ENCODE measurements at places on chromosomes 6 and 20.

DNA sequence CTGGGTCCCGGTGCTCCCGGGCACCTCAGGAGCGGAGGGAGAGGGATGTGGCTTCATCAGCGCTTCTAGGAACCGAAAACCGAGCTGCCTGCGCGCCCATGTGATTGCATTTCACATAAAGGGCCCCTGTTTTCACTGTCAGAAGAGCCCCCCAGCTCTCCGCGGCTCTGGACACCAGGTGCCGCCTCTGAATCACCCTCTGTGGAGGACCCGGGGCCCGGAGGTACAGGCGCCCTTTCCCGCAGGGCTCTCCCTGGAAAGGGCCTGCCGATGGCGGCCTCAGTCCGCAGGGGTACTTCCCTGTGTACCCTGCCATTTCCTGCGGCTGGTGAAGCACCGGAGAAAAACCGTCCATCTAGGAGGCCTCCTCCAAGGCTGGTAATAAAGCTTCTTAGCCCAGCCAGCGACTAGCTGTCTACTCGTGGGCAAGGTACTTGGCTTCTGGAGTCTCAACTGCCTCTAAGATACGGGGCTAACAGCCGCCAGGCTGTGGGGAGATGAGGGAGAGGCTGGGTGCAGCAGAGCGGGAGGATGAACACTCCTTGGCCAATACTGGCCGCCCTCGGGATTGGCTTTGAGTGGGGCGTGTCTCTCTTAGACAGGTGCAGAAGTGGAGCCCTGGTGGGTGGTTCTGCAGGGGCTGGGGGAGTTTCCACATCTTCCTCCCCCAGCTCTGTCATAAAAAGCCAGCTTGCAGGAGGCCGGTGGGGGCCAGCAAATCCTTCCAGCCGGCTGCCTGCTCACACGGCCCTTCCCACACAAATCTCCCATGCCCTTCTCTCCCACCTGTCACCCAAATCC, 1.6 kb downstream of the PPP1R16B start:
- DNase-seq: peak; percentile 49

DNA sequence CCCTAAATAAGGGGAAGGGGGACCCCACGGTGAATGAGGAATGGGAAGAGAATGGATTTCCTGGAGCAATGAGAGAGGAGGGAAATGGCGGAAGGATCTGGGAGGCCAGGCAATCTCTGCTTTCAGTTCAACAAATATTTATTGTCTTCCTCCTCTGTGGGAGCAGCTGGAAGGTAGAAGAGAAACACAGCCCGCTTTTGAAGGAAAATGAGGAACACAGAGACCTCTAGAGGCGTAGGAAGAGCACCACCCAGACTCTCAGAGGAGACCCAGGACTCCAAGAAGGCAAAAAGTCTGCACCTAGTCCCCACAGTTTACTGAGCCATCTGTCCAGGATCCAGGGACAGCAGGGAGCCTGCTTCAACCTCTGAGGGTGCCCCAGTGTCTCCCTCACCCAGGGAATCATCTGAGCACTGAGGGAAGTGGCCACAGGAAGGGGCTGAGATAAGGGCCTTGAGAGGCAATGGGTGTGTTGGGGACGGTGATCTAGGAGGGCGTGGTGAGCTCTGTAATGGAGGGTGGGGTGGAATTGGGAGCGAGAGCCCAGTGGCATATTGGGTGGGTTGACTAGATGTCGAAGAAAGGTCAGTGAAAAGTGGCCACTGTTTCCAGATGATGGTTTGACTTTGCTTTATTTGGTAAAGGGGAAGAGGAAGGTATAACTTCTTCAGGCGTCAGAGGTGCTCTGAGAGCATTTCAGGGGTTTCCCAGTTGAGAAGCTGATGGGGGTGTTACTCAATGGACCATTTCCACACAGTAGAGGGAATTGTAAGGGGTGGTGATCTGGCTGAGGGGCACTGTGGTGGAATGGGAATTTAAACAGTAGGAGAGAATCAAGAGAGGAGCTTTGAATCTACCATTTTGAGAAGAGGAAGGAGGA, 610 bp downstream of the PSORS1C1 start:
- no peak for DNase-seq

DNA sequence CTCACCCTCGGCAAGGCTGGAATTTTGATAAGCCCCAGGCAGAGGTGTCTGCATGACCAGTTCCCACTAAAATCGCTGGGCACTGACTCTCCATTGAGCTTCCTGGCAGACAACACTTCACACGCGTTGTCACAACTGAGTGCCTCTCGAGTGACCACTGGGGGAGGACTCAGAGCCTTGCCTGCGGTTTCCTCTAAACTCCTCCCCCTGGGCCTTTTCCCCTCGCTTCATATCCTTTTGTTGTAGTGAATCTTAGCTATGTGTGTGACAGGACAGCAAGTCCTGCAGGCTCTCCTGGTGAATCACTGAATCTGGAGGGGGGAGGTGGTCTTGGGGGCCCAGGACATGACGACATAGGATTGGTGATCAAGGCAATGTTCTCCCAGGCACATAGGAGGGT, 670.8 kb downstream of the PRKN start:
- no peak for DNase-seq

- no peak for DNase-seq
Measured at GRCh38 chr20:60060593-60060992, 102.4 kb downstream of the CDH26 start.

- no peak for DNase-seq
Measured at GRCh38 chr6:75150685-75151412, 55.0 kb downstream of the COL12A1 start.

DNA sequence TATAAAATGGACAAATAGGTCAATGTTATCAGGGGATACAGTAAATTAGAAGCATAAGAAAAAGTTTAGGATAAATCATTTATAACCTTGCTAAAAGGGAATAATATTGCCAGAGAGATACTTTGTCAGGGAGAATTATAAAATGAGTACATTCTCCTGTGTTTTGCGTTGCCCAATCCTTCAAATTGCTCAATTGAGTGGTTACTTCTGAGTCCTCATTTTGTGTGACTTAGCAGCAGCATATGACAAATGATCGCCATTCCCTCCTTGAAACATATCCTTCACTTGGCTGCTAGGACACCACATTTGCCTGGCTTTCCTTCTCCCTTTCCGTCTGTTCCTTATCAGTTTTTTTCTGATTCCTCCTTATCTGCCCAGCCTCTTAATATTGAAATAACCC, 106.7 kb upstream of the FLRT3 start:
- no peak for DNase-seq

DNA sequence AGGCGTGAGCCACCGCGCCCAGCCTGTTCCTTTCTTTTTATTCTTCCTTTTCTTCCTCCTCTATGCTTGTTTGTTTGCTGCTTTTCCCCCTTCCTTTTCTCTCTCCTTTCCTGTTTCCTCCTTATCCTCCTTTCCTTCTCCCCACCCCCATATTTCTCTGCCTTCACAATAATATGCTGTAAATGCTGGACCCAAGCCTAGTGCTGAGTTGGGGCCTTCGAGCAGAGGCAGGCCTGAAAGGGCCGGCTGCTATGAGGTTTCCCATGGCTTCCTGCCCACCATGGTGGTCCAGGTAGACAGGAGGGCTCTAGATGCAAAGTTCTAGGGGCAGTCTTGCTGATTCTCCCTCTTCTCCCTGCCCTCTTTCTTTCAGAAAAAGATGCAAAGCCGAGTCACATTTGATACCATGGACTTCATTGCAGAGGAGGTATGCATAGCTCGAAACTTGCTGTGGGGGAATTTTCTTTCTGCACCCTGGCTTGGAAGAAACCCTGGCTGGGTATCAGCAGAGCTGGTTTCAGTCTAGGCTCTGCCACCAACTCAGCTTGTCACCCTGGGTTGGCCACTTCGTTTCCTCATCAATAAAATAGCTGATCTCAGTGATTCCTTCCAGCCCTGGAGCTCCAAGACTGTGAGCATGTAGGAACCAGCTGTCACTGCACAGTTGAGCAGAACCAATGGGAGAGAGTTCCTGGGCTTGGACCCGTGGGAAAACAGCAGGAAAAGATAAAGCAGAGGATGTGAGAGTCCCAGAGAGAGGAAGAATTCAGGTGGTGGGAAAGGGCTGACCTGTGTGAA, 7.4 kb downstream of the CNBD2 start:
- no peak for DNase-seq

GRCh38 chr20:6115221-6115895, 7.5 kb downstream of the FERMT1 start:
- DNase-seq: no peak

- no peak for DNase-seq
Measured at GRCh38 chr6:56407883-56408410, 160.6 kb upstream of the COL21A1 start.

All from substantia nigra (tissue), 51 donors.